ENCODE measurements at places on chromosomes 12 and 14. TPM values are rescaled to one million over a fixed set of nuclear protein-coding genes. Genes with fewer than 3 reads are reported as not detected.

Gene PNN
- 20.4 TPM for total RNA-seq

Gene LRTM2
- not detected for total RNA-seq

Gene PIP4P1
- 13.0 TPM for total RNA-seq

Gene TCL1B
- 1.0 TPM for total RNA-seq

Gene C12orf54
- total RNA-seq, result not detected

Gene ACSS3
- 14.6 TPM for total RNA-seq

Gene KRT6C
- not detected for total RNA-seq

Gene KLHL33
- total RNA-seq, result 2.1 TPM

Gene CCDC175
- total RNA-seq, result not detected

Gene NID2
- total RNA-seq, result 76.7 TPM
